Trophoblast cell (in vitro differentiated cells and primary cell): ENCODE measurements at places on chromosomes 7 and 10.

DNA sequence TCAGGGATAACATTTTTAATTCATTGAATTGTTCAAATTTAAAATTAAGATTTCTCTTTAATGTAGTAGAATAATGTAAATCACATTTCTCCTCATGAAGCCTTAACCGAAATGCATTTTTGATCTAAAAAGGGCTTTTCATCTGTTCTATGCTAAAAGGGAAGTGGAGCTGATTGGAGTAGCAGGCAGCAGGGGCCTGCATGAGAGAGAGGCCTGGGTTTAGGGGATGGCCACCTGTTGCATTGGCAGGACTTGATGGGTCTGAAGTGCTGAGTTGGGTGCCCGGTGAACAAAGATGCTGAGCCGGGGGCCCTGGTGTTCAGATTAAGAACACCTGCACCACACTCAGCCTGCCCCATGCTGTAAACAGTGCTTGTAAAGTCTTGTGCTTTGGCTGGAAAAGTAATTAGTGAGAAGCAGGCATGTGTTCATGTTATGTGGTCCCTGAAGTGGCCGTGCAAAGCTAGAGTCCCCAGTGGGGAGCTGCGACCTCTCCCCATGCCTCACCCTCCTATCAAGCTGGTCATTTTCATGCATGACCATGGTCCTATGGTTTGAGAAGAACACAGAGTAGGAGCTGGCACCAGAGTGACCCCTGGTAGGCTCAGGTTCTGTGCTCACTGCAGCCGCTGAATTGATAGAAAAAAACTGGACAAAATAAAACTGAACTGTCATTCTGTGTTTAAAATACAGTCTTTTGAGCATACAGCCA lies 124.3 kb downstream of the ADCY1 start:
- no peak for DNase-seq

GRCh38 chr10:116272440-116273283 lies at the start of gene GFRA1:
Gene GFRA1, minus strand, starts transcription at chr10:116273206. Its CDS starts 1,177 bp downstream, at chr10:116272029.
- DNase-seq = no peak

DNA sequence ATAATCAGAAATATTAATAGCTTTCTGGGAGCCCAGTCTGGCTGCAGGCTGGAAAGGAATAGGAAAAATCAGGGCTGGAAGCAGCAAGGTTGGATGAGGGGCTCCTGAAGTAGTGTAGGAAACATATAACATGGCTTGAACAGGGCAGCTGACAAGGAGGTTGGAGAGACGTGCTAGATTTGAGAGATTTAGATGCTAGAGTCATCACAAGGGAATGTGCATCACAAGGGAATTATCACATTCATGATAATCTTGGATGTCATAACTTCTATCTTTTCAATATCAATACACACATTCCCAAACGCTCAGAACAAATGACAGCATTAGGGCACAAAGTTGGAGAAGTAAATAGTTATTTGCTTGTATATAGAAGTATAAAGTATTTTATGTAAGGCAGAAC lies 120.9 kb upstream of the EGFR start:
- DNase-seq = peak; percentile 82

- DNase-seq = no peak
Observed at GRCh38 chr7:51077987-51078370, 238.6 kb downstream of the COBL start.

- peak; percentile 79 for DNase-seq
Observed at GRCh38 chr7:155322530-155322929, 24.9 kb downstream of the INSIG1 start.

- no peak for DNase-seq
Observed at GRCh38 chr10:3919709-3920308, 134.8 kb upstream of the KLF6 start.

DNA sequence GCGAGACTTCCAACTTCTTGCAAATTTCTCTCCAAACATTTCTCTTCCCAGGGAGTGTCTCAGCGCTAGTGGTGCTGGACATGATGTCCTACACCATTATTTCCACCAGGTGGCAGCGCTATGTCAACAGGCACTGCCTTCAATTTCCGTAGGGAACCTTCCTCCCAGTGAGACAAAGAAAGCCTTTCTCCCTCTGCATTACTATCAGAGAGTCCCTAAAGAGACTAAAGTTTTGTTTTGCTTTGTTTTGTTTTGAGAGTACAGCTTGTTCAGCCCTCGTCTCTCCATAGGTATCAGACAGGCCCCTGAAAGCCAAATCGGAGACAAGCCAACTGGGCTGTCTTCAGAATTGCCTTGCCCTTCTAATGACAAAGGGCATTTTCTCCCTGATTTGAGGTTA lies 44.2 kb upstream of the GGCT start:
- peak; percentile 85 for DNase-seq

DNA sequence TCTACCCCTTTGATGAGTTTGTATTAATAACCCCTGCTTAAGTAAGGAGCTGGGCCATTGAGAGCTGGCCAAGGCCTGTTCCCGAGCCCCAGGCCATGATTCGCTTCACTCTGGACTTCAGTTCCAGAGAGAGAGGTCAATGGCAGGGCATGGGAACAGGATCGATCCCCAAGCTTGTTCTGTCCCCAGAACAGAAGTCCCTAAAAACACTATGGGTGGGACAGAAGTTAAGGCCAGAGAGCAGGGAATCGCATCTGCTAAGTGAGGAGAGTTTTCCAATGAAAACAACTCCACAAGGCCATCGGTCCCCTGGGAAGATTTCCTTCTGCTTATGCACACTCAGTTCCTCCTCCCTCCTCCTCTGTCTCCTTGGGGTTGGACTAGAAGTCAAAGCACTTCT lies 159.6 kb downstream of the LSM5 start:
- DNase-seq = no peak

GRCh38 chr10:119095640-119096039 lies 8.3 kb upstream of the DENND10 start:
- DNase-seq = no peak

DNA sequence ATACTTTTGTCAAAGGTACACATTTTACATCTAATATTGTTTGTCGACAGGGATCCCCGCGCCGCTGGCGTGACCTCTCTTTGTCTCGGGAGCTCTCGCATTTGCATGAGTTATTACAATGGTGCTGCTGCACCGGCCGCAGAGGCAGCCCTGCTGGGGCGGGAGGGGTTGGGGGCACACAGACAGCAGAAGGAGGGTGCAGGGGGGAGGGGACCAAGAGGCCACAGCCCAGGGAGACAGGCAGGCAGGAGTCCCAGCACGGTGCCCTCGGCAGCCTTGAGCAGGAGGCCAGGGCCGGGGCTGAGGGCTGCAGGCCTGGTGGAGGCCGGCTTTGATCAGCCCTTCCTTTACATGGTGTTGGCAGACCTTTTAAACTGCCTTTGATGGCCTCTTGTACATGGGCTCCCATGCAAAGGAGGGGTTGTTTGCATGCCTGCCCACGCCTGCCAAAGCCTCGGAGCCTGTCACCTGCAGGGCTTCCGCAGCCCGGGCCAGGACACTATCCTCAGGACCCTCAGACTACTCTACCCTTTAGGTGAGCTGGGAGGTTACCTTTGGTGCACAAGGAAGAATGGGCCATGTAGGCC lies 95.5 kb downstream of the EBF3 start:
- no peak for DNase-seq

DNA sequence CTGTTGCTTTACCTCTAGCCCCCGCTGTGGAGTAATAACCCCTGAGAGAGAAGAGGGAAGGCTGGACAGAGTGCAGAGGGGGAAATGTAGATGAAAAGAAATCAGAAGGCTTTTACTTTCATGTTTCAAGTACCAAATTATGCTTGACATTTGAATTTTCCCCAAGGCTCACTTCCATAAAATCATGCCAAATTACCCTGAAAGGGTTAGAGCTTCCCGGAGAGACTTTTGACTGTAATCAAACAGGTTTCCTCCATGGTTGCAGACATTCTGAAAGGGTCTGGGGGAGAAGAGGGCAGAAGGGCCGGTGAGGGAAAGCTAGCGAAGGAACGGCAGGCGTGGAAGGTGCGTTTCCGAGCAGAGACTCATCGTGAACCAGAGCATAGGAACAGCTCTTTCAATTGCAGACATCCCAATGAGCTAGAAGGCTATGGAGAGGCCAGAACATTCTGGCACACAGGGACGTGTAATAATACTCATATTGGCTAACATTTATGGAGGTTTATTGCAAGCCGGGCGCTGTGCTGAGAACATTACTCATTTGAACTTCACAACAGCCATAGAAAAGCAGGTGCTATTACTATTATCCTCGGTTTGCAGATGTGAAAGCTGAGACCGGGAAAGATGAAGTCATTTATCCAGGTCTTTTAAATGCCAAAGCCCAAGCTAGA lies 620.8 kb upstream of the AUTS2 start:
- DNase-seq = no peak

- no peak for DNase-seq
Observed at GRCh38 chr10:35352512-35352911, 16.2 kb downstream of the CCNY start.

- DNase-seq = no peak
Observed at GRCh38 chr10:26721561-26721960, 24.1 kb downstream of the PDSS1 start.

GRCh38 chr10:94439275-94439861 lies 37.0 kb downstream of the TBC1D12 start:
- DNase-seq = no peak

GRCh38 chr10:29532256-29532878 lies 102.4 kb downstream of the SVIL start:
- no peak for DNase-seq

DNA sequence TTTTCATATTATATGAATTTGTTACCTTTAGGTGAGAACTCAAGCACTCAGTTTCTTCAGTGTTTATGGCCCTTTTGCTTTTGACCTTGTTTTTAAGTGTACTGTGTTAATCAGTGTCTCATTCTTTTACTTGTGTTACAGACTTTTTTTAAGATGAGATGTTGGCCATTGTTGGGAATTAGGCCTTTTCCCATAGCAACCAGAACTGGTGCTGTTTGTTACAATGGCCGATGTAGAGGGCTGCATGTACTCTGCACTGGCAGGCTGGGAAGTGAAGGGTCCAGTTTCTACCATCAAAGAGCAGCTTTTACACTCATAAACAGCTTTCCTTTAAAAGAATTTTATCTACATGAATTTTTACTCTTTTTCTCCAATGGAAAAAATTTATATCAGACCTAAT lies 65.1 kb downstream of the SHH start:
- no peak for DNase-seq

- DNase-seq = no peak
Observed at GRCh38 chr10:77664696-77665095, 27.1 kb upstream of the KCNMA1 start.

- peak; percentile 50 for DNase-seq
Observed at GRCh38 chr10:22712956-22713852, 1.2 kb downstream of the PIP4K2A start.

DNA sequence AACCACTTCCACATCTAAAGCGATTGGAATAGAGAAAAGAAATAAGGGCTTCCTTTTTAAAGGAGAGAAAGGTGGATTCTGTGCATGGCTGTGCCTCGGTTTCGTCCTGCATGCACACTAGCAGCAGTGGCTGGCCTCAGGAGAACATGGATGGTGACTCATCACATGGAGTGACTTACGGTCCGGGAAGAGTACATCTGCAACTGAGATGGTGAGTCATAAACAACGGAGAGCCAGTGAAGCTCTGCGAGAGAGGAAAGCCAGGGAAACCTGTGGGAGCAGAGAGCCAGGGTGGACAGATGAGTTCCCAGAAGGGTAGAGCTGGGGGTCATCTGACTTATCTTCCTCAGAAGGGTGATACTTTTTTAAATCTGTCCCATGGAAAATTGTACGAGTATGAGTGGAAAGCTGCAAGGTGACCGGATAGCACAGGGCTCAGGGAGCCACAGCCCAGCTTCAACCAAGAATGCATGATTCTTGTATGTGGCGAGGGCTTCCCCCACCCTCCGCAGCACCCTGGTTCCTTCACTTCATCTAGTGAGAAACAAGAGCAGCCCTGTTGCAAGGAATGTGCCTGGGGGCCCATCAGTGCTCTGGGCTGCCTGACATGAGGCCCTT lies 259.1 kb downstream of the KLF6 start:
- DNase-seq = peak; percentile 92

DNA sequence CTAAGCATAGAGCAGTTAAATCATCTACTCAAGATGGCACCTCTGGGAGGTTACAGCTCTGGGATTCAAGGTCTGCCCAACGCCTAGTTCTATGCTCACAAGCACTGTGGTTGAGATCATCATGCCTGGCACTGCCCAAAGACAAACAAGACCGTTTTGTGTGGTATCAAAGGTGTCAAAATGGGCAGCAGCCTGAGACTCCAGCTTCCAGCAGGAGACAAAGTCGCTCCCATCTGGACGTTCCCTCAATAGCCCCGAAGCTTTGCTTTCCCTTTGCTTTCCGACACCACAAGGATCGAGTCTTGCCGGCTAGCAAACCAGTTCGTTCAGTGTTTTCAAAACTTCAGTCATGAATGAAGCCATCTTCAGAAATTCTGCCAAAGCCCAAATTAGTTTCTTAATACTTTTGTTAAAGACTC lies 5.1 kb downstream of the HABP2 start:
- DNase-seq = peak; percentile 30

GRCh38 chr7:14760730-14761478 lies 141.6 kb downstream of the DGKB start:
- DNase-seq = no peak

DNA sequence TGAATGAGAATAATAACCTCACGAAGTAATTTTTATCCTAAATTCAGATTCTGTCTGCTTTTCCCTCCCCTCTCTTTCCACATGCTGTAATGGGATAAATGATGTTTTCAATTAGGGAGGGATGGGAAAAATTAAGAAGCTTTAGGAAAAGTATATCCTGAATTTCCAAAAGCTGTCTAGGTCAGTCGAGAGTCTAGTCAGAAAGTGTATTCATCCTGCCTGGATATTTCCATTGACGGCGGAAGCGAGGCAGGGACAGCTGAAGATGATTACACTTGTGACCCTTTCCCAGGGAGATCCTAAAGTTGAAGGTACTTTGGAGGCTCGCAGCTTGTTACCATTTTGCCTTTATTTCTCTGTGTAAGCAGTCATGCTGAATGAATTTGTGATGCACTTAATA lies 204.1 kb downstream of the ZNF365 start:
- DNase-seq = no peak

GRCh38 chr10:131043039-131043691 lies 268.4 kb downstream of the TCERG1L start:
- DNase-seq = no peak

GRCh38 chr7:82405301-82405700 lies 38.3 kb downstream of the CACNA2D1 start:
- no peak for DNase-seq

DNA sequence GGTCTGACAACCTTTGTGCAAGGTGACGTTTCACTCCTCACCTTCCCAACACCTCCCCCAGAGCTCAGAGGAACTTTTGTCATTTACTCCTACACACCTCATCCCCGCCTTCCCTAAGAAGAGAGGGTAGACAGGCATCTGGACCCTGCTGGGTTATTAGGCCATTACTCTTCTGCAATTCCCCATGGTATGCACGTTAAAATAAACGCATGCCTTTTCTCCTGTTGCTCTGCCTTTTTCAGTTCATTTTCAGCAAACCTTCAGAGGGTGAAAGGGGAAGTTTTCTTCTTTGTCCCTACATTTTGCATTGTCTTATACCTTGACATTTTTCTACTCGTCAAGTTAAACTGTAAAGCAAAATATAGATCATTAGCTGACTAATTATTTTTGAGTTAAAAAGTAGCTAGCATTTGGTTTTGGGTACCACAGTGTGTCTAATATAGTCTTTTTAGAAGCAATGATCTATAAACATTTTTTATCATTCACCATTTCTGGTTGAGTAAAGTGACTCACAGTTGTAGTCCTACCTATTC lies 10.5 kb upstream of the EDRF1 start:
- no peak for DNase-seq

- DNase-seq = no peak
Observed at GRCh38 chr10:116690356-116691322, 51.7 kb downstream of the HSPA12A start.

GRCh38 chr10:117204316-117204715 lies 7.0 kb downstream of the KCNK18 start:
- DNase-seq = no peak
